Stimulated activated CD8-positive, alpha-beta memory T cell treated with anti-CD3 and anti-CD28 coated beads, Interleukin-4, amount 100 ng/mL, for 4 hours (primary cell): ENCODE measurements at places on chromosomes 1 and 21.

DNA sequence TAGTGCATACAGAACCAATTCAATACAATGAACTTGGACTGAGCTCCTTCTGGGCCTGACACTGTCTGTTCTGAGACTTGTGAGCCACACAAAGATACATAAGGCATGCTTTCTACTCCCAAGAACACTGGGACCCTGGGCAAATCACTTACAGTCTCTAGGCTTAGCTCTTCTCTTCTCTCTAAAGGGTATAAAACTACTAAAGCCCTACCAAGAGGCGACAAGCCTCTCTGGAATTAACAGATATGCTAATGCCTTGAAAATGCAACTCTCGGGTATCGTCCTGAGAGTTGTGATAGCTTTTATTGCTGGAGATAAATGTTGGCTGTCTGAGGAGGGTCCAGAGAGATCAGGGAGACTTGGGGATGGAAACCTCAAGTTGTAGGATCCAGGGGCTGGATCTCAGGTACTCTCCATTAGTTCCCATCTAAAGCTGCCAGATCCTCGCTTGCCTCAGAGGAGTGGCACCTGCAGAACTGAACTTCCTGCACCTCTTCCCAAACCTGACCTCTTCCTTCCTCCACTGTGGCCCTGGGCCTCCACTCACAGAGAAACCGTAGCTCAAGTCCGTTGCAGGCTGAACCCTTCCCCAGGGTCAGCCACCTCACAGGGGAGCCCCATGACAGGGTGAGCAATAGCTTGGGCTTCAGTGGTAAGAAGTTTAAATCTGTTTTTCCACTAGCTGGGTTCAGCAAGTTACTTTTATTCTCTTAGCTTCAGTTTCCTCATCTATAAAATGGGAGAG is 11.5 kb upstream of the CFAP45 start:
- no peak for DNase-seq

GRCh38 chr1:37851782-37852210 is 7.6 kb downstream of the MTF1 start:
- no peak for DNase-seq

- DNase-seq: no peak
These were observed 30.4 kb upstream of the TMEM61 start for GRCh38 chr1:54950006-54950368.

GRCh38 chr1:167077128-167077867 is 12.9 kb downstream of the GPA33 start:
- DNase-seq: no peak

- no peak for DNase-seq
These were observed 105.5 kb downstream of the TOMM20 start for GRCh38 chr1:235022981-235023710.

DNA sequence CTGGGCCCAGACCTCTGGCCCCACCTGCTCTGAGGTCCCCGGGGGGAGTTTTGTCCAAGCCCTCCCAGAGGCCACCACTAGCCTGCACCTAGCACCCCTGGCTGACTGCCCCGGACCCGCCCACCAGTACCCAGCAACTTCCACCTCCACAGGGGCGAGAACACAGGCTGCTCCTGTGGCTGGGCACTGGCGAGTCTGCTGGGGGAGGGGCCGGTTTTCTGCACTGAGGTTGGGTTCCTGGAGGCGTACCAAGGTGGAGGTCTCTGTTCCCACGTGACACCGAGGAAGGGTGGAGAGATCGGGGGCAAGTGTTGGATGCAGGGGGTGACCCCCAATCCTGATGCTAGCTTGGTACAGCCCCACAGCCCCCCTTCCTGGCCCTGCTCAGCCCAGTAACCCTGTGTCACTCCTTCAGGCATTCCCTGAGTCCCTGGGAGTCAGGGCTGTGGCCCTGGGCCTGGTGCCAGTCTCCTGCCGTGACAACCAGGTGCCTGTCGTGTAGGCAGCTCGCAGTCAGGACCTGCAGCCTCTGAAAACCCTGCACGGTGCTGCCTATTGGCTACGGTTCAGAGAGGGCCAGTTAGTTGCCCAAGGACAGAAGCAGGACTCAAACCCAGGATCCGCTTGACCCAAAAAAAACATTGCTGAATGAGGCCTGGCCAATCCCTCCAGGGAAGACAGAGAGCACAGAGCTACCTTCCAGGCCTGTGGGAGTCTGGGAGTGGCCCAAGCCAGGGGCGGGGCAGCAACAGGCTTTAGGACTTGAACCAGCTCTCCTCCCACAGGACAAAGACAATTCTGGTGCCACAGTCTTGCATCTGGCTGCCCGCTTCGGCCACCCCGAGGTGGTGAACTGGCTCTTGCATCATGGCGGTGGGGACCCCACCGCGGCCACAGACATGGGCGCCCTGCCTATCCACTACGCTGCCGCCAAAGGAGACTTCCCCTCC is 3.1 kb downstream of the ESPN start:
- no peak for DNase-seq

DNA sequence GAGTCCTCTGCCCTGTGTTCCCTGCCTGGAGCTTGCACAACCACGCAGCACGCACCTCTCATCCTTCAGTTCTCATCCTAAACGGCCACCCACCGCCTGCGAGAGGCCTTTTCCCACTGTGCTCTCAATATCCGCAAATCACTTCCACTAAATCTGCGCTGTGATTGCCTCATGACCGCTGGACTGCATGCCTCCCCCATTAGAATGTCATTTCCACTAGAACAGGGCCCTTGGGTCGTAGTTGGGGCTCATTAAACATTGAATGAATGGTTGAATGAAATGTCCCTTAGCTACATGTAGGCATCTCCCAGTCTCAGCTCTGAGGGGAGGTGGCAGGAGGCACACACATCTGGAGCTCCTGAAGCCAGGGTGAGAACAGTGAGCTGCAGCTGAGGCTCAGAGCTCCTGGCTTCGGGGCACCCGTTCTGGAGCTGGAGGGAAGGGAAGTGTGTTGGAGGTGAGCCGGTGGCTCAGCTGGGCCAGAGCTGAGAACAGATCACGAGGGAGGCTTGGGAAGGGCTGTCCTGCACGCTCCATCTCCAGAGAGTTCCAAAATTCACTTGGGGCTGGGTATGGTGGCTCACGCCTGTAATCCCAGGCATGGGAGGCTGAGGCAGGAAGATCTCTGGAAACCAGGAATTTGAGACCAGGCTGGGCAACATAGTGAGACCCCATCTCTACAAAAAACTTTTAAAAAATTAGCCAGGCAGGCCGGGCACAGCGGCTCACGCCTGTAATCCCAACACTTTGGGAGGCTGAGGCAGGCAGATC is 30.4 kb downstream of the TMEM201 start:
- DNase-seq: no peak

GRCh38 chr1:231541842-231542241 is 13.4 kb downstream of the TSNAX start:
- DNase-seq: no peak

GRCh38 chr1:14768582-14769304 is 170.3 kb downstream of the KAZN start:
- no peak for DNase-seq

DNA sequence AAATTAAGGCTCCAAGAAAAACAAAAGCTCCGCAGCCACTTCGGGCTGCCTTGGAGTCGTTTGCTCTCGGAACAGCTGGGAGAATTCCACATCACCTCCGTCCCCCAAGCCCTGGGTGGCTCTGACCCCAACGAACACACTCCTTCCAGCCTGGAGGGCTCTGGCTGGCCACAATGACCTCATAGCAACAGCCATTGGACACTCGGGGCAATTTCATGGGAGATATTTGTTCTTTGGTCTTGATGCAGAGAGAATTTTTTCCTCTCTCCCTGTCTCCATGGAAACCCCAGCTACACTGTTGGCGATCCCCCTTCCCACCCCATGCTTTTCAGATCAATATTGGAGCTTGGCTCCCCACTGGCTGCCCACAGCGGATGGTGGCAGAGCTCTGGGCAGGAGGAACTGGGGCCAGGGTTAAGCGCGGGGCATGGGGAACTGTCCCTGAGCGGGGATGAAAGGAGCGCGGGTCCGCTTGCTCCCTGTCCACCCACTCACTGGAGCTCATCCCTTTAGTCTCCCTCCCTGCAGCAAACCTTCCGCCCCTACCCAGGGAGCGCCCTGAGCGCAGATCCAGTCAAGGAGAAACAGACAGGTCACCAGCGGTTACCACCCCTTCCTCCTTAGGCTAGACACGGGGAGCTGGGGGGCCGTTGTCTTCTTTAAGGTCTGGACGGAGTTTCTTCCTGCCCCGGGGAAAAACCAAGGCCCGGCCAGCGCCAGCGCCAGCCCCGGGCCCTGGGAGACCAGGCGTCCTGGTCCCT is 1.2 kb downstream of the WNT4 start:
- no peak for DNase-seq

DNA sequence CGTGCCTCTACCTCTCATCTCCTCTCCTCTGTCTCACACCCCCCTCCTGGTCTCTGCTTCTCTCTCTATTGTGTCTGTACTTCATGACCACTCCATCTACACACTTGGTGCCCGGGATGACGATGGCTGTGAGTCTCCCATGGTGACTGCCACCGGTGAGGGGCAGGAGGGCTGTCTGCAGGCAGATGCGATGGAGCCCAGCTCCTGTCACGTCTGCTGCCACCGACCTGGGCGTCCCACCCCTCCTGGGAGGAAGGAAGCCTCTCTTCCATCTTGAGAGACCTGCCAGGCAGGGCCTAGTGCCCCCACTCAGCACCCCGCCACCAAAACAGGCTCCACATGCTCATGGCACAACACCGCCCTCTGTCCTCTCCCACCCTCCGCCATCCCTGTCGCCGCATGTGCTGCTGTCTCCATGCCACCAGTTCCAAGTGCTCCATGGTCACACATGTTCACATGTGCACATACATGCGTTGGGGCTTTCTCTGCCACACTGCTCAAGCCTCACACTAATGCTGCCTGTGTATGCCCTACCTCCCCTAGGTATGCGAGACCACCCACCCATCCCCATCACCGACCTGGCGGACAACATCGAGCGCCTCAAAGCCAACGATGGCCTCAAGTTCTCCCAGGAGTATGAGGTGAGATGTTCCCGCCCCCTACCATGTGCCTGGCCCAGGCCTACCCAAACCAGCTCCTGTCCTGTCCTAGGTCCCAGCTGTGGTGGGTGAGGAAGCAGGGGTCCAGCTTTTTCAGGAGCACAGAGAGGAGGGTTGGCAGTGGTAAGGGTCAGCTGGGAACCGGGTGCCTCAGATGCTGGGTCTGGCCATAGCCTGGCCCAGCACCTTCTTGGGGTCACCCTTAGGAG is 36.6 kb upstream of the KDM4A start:
- no peak for DNase-seq

- DNase-seq: no peak
These were observed 43.2 kb upstream of the ACTL8 start for GRCh38 chr1:17711941-17712340.

- DNase-seq: no peak
These were observed 34.7 kb downstream of the S100A10 start for GRCh38 chr1:151958959-151959358.

- DNase-seq: no peak
These were observed 34.8 kb upstream of the RNF187 start for GRCh38 chr1:228452194-228453021.

GRCh38 chr1:65330021-65330420 is 20.7 kb downstream of the DNAJC6 start:
- DNase-seq: no peak

DNA sequence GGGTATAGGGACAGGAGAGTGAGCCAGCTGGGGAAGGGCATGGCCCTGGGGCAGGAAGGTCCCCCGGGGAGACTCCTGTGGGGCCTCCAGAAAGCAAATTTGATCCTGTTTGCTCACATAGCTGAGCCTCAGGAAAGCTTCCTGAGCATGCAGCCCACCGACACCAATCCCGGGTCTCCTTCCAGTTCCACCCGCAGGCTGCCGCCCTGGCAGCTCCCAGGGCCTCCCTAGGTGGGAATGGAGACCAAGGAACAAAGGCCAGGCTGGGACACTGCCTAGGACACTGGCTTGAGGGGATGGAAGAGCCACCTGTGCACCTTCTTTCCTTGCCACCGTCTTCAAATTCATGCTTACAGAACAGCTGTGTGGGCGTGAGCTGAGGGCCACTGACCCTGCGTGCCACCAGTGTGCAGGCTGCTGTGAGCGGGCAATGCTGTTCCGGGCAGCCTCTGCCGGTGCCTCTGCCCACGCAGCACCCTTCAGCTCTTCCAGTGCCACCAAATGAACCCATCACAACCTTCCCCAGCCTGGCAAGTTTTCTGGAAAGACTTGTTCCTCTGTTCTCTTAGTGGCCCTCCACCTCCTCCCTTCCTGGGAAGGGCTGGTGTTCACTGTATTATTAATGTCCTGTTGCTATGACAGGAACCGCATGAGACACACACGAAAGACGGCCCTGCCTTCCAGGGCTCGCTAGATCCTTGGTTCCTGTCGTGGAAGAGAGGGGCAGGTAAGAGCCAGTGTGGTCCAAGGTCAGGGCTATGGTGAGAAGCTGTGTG is 53.6 kb downstream of the ACBD3 start:
- DNase-seq: no peak

- DNase-seq: no peak
These were observed 6.3 kb upstream of the TMEM39B start for GRCh38 chr1:32066489-32066873.

- no peak for DNase-seq
These were observed at the start of gene GPR25 for GRCh38 chr1:200872446-200873115. GPR25 (plus strand) TSS chr1:200872981; CDS start chr1:200873038, 57 bp downstream.

DNA sequence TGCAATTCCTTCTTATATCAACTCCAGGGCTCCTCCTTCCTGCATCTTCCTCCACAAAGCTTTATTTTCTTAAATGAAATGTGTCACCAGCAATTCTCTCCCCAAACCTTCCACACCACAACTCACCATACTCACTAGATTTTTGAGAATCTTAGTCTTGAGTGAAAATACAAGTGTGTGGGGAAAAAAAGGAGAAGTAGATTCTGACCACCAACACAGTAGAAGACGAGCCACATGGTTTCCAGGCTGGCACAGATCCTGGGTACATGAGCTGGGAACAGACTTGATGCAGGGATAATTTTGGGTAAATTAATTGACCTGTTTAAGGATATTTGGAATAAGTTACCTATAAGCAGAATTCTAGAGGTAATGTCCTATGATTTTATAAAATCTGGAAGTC is 72.8 kb upstream of the KCNJ15 start:
- no peak for DNase-seq

- DNase-seq: no peak
These were observed 146.3 kb downstream of the NRIP1 start for GRCh38 chr21:14918527-14918926.

GRCh38 chr1:97164276-97164639 is 442.7 kb downstream of the PTBP2 start:
- DNase-seq: no peak

DNA sequence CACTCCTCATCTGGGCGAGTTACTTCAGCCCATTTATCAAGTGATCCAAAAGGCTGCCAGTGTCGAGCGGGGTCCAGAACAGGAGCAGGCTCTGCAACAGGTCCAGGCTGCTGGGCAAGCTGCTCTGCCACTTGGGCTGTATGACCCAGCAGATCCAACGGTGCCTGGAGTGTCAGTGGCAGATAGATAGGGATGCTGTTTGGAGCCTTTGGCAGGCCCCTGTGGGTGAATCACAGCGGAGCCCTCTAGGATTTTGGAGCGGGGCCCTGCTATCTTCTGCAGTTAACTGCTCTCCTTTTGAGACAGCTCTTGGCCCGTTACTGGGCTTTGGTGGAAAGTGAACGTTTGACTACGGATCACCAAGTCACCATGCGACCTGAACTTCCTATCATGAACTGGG is 7.5 kb downstream of the MMEL1 start:
- DNase-seq: no peak

DNA sequence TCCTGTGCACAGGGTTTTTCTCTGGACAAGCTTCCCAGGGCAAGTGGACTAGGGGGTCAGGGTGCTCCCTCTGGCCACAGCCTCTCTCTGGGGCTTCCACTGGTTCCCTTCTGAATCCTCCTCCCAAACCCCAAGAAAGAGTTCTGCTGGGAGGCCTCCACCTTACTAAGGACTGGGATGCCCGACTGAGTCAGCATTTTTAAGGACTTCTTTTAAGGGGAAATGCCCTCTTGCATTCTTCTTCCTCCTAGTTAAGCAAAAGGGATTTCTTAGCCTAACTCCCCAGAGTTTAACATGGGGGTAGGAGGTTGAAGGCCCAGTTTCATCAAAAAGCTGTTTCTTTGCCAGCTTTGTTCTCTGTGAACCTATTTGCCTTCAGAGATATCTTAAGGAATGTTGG is 99.7 kb upstream of the KRTAP19-8 start:
- no peak for DNase-seq
